ENCODE measurements at places on chromosomes 13 and 19.

- no peak for DNase-seq
Measured at GRCh38 chr13:85665286-85665685, 133.9 kb downstream of the SLITRK6 start.

- DNase-seq, result peak; percentile 11
Measured at GRCh38 chr13:50805805-50806204, 37.7 kb downstream of the DLEU7 start.

DNA sequence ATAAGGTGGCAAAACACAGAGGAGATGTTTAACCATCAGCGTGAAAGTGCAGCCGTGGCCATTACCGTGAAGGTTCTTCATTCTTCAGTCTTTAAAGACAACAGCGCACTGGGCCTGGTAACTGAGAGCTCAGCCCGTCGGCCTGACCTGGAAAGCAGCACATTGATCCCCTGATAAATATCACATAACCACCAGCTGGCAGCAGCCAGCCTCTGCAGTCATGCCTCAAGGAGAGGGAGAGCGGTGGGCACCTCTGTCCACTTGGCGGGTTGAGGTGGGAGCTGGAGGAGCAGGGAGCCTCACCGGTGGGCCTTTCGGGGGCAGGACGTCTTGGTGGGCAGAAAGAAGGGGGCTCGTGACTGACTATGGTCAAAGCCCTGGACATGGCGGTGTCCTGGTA, 58.1 kb downstream of the MCF2L start:
- DNase-seq, result no peak

DNA sequence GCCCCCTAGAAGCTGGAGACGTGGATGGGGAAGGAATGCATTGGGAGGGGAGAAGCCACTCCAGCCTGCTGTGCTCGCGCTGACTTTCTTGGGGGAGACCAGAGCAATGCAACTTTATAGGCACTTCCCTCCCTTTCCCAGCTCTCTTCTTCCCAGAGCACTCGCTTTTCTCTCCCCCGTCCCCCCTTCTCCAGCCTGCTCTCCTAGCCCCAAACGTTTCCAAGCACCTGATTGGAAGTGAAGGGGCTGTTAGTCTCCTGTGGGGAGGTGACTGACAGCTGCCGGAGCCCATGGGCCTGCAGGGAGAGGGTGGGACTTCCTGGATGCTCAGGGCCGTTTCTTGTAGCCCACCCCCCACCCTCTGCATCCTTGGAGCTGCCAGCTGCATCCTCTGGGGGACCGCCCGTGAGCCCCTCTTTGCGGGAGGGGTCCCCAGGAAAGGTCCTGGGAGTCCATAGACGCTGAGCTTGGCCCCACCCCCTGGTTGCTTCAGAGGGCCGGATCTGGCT, 2.5 kb downstream of the HDGFL2 start:
- peak; percentile 93 for DNase-seq

- no peak for DNase-seq
Measured at GRCh38 chr19:41944336-41944735, 14.8 kb downstream of the RABAC1 start.

GRCh38 chr13:110916301-110917142, 1.7 kb upstream of the ANKRD10 start:
- no peak for DNase-seq

DNA sequence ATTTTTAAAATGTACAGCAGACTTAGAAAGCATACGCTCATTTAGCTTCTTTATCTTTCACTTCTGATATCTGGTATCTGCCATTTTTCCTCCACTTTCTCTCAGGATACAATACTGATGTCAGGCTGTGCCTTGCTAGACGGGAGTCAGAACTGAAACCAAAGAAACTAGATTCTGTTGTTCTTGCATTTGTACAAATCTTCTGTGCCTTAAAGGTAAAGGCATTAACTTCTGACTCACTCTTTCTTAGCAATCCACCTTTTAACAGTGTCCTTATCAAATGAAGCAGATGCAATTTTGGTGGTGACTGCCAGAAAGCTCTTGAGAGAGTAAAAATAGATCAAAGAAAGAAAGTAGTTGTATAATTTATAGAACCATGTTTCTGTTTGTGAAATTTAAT, 370.4 kb downstream of the PCDH20 start:
- no peak for DNase-seq

GRCh38 chr19:18815673-18816072, 16.1 kb upstream of the UPF1 start:
- DNase-seq, result no peak

Data from neural progenitor cell (in vitro differentiated cells).